ENCODE measurements at places on chromosomes 5 and 9. TPM values are rescaled to one million over a fixed set of nuclear protein-coding genes. Genes with fewer than 3 reads are reported as not detected.

DNA sequence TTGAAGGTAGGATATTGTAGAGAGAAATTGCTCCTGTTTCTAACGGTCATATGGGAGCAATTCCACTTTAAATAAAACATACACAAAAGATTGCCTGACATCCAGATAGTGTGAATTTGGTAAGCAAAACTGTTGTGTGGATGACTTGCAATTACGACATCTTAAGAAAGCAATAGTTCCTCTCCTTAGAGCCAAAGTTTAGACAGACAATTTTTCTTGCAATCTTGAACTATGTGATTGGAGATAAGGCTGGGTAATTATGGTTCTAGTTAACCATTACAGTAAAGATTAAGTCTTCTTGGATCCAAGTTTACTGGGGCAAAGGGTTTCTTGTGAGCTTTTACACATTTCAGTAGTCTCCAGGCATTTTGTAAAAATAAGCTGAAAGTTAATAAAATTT lies 1080.6 kb upstream of the CDH6 start:
- no peak for DNase-seq

- peak; percentile 31 for DNase-seq
These were observed at the start of gene MVB12B for GRCh38 chr9:126326228-126327005. Gene MVB12B, plus strand, starts transcription at chr9:126326829. Its CDS starts 101 bp downstream, at chr9:126326930.

Gene TAF9
- 25.9 TPM for total RNA-seq

Gene CDC25C
- 0.67 TPM for total RNA-seq

DNA sequence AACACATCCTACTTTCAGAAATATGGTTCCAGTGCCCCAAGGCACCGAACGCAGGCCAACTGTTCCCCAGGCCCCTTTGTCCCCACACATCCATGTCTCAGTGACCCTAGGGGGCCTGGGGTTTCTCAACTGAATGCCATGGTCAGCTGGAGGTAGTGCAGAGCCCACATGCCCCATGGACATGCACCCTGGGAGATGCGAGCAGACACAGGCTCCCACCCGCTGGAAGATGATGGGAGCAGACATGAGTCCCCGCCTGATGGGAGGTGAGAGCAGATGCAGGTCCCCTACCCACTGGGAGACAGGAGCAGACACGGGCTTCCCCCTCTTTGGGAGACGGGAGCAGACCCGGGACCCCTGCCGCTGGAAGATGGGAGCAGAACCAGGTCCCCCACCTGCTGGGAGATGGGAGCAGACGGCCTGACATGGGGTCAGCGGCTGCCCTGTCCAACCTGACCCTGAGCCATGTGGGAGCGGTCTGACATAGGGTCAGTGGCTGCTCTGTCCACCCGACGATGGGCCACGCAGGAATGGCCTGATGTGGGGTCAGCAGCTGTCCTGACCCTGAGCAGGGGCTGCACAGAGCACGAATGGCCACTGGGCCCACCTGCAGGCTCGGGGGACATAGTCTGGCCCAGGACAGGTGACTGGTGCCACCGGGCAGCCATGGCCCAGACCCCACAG lies 18.4 kb downstream of the ZDHHC11B start:
- peak; percentile 23 for DNase-seq

DNA sequence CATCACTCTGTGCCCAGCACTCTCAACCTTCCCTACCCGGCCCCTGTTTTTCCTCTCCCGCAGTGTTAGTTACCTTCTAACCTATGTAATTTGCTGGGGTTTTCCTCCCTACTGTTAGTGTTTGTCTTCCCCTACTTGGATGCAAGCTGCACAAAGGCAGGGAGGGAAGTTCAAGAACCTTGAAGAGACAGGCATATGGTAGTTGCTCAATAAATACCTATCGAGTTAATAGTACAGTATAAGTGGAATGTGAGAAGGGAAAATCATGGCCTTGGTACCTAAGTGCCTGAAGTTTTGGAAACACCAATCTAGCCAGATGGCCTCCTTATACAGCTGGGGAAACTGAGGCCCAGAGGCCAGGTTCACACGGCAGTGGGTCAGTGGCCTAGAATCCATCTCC lies 24.2 kb downstream of the PDGFRB start:
- no peak for DNase-seq

Gene DOCK2
- 150 TPM for total RNA-seq

GRCh38 chr9:29625292-29625731 lies 2052.0 kb upstream of the C9orf72 start:
- no peak for DNase-seq

DNA sequence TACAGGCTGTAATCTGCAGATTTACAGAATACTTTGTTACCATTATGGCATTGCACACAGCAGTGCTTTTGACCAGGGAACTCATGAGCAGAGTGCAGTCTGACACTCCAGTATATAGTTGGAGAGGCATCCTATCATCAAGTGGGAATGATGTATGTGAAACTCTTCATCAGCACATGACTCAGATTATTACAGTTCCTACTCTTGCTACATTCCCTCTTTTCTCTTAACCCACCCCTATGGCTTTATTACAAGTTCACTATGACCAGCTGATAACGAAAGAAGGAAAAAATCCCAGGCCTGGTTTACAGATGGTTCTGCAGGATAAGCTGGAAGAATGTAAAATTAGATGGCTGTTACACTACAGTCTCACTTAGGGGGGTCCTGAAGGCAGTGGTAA lies 385.9 kb downstream of the RASEF start:
- no peak for DNase-seq

DNA sequence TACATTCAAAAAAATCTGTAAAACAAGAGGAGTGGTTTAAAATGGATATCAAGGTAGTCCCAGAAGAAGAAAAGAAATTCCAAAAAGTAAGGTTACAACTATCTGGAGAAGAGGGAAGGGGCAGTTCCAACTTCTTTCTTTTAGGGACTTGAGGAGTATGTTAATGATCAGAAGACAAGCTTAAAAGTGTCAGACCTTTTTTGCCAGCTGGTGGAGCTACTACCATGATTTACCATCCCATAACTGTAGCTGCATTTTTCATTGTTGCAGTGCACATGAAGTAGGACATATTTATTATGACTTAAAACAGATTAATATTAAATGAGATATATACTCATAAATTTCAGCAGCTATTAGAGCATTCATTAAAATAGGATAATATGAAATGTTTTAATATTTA lies 158.5 kb upstream of the RGS7BP start:
- no peak for DNase-seq

DNA sequence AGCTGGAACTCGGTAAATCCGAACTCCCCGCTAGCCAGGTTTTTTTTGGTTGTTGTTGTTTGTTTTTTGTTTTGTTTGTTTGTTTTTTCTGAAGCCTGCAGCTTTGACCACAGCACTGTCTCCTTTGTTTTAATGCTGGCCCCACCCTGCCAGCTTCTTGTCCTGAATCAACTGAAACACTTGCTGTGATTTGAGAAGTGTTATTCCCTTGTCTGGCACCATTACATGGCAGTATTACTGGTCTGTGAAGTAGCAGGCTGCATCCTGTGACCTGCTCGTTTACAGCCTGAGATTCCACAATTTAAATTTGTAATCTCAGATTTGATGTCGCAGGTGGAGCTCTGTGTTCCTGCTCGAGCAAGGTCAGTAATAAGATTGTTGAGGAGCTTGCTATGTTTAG lies 1.4 kb upstream of the SLC36A2 start:
- DNase-seq, result no peak

- no peak for DNase-seq
These were observed 46.9 kb upstream of the TCERG1 start for GRCh38 chr5:146400201-146400600.

Gene PDLIM4
- 12.6 TPM for total RNA-seq

GRCh38 chr5:5293029-5293428 lies 129.4 kb upstream of the ICE1 start:
- DNase-seq, result no peak

DNA sequence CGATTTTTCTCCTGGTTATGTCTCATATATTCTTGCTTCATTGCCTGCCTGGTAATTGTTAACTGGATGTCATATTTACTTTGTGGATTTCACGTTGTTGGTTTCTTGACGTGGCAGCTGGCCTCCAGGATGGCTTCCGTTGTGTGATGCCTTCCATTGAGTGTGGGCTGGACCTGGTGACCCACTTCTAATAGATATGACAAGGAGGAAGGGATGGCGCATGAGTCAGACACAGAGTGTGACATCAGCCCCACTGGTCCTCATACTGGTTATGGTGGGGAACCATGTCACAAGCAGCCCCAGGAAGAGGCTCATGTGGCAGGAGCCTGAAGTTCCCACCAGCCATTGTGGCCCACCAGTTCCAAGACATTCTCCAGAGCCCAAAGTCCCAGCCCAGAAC lies 6.4 kb upstream of the PAEP start:
- no peak for DNase-seq

DNA sequence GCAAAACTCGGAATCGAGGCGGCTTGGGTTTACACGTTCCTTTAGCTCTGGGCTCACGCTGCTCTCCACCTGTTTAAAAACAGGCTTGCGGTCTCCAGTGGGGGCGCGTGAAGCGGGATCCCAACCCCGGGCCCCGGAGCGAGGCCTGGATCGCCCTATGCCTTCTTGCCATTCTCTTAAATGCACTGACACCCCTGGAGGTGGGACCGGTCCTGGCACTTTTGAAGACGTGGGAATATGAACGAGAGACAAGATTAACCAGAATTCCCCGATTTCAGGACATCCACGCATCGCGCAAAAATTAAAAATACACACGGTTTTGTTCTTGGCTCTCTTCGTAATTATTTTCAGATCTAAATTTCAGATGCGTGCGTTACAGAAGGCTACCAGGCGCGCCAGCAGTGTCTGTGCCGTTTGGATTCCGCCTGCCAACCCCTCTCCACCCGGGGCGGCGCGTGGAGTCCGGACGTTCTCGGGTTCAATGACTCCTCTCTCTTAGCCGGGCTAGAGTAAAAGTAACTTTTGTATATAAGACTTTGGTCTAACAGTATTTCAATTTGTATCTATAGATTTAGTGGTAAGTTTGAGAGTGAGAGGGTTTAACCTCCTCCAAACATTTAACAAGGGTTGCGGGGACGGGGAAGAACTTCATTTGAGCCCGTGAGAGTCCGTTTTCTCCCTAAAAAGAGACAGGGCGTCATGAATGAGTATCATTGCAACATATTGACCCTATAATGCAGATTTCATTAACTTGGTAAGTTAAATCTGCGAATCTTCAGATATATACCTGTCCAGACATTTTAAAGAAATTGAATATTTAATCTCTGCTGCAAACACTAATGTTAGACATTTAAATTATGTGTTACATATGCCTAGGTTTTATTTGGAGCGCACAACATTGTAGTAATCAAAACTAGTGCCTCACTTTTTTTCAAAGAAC lies 3.8 kb downstream of the FOXD1 start:
- peak; percentile 56 for DNase-seq

GRCh38 chr5:60352992-60353599 lies 346.9 kb downstream of the DEPDC1B start:
- no peak for DNase-seq

Gene CENPP
- total RNA-seq, result 4.8 TPM

Gene TLX3
- not detected for total RNA-seq

GRCh38 chr5:56685503-56686217 lies 129.7 kb upstream of the MAP3K1 start:
- DNase-seq, result no peak

DNA sequence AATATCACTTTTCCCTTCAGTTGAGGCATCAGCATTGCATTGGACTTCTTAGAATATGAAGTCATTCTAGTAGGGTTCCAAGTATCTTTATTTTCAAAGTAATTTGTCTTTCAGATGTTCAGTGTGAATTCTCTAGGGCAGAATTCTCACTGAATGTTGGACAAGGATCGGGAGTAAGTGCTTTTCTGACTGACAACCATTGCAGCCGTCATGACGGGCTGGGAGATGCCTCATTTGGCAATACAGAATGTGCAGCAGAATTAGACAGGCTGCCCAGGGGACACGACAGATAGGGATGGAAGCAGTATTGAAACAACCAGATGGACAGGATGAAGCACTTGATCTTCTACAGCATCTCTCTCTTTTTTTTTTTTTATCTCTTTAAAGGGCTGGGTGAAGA lies 129.0 kb downstream of the ICE1 start:
- no peak for DNase-seq

Gene ERBIN
- total RNA-seq, result 73.3 TPM

DNA sequence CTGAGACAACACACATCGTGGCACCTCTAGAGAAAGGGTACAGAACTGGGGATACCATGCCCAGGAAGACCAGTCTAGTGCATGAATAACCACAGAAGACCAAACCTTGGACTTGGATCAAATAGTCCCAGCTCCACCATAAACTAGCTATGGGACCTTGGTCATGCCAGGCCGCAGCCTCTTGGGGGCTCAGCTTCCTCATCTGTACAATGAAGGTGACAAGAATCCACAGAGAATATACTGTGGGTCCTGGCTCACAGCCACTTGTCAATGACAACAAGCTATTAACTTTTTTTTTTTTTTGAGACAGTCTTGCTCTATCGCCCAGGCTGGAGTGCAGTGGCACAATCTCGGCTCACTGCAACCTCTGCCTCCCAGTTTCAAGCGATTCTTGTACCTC lies 3.9 kb downstream of the KYAT1 start:
- DNase-seq, result no peak
